ENCODE measurements at places on chromosomes 6 and 20.

- DNase-seq: no peak
Observed at GRCh38 chr6:113082745-113083144, 735.6 kb downstream of the RFPL4B start.

- DNase-seq: peak; percentile 29
Observed at GRCh38 chr20:36461600-36462439, 79.5 kb upstream of the MYL9 start.

DNA sequence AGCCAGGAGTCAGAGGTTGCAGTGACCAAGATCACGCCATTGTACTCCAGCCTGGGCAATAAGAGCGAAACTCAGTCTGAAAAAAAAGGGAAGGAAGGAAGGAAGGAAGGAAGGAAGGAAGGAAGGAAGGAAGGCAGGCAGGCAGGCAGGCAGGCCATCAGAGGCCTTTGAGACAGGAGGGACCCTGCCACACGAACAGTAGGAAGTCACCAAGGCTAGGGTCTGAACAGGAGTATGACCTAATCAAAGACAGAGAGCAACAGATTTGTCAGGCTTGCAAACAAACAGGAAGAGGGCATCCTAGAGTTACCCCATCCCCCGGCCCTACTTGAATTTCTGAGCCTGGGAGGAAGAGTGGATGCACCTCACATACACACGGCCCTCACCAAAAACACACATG is 67.1 kb downstream of the FGD2 start:
- no peak for DNase-seq

GRCh38 chr6:121932076-121932991 is 467.1 kb upstream of the HSF2 start:
- no peak for DNase-seq

GRCh38 chr6:51996296-51996947 is 91.0 kb downstream of the PKHD1 start:
- no peak for DNase-seq

GRCh38 chr6:97885325-97885724 is 602.3 kb upstream of the MMS22L start:
- DNase-seq: no peak

GRCh38 chr6:156822747-156823206 is 45.6 kb downstream of the ARID1B start:
- no peak for DNase-seq

DNA sequence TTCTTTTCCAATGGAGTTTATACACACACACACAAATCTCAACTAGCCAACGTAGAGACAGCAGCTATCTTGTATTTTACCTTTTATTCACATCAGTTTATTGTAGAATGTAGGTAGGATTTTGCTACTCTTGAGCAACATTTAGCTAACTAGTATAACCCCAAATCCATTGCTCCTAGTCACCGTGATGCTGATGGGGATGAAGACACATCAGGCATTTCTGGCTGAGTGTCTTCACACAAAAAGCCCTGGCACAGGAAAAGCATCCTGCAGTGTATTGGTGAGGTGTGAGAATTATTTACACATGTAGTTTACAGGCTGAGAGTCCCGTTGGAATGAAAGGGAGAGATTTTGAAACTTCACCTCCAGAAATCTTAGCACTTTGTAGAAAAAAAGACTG is 65.9 kb upstream of the FBXL4 start:
- no peak for DNase-seq

DNA sequence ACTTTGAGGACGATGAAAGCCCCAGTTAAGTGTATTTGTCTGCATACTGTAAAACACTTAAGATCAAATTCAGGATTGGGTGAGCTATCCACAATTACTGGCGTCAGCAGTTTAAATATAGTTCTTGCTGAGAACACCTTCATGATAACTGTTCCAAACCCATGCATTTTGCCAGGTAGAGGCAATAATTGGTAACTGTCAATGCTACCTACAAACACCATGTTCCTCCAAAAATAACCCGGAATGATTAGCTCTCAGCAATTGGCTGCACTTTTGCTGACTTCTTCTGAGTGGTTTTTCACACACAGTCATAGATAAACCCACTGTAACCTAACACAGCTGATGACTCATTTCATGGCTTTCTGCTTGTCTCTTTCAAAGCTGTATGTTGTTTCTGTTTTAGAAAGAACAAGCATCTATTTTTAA is 1358.6 kb upstream of the GJE1 start:
- DNase-seq: no peak

GRCh38 chr6:111559188-111560097 is 46.2 kb downstream of the TRAF3IP2 start:
- no peak for DNase-seq

- no peak for DNase-seq
Observed at GRCh38 chr6:28816909-28817807, 106.6 kb downstream of the TRIM27 start.

DNA sequence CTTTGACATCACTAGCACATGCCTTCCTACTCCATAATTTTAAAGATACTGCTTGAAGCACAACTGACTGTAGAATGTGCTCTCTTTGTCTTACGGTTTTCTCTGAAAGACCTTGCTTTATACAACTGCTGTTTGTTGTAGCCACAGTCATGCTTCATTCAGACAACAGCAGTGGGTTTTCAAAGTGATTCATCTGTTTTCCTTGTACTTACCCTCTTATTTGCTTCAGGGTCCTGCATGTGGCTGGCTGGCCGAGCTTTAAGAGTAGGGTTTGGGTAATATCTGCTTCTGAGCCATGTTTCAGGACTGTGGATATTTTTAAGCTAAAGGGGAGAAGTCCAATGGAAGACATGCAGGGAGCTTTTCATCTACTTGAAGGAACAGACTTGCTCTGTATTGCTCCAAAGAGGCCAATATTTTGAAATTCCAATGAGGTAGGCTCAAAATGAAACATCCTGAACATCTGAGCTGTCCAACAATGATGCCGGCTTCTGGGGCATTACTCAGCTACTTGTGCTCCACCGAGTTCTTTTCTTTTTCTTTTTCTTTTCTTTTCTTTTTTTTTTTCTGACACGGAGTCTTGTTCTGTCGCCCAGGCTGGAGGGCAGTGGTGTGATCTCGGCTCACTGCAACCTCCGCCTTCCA is 160.2 kb upstream of the SGK1 start:
- DNase-seq: no peak

- no peak for DNase-seq
Observed at GRCh38 chr6:146905181-146905704, 299.0 kb upstream of the STXBP5 start.

DNA sequence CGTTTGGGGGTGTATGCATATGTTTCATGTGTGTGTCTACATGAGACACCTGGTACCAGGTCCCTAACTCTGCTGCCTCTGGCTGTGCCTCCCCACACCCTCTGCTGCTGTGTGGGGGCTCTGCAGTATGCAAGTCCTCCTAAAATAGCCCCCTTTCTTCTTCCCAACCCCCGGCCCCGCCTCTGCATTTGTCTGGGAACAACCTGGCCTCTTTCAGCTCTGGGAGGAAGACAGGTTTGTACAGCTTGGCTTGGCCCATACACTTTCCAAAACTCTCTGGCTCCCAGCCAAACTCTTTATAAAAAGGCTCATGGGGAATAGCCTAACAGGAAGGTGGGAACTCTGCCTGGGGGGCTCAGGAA is 27.1 kb upstream of the EMILIN3 start:
- DNase-seq: no peak

GRCh38 chr6:12001004-12001705 is 11.0 kb upstream of the HIVEP1 start:
- DNase-seq: no peak

DNA sequence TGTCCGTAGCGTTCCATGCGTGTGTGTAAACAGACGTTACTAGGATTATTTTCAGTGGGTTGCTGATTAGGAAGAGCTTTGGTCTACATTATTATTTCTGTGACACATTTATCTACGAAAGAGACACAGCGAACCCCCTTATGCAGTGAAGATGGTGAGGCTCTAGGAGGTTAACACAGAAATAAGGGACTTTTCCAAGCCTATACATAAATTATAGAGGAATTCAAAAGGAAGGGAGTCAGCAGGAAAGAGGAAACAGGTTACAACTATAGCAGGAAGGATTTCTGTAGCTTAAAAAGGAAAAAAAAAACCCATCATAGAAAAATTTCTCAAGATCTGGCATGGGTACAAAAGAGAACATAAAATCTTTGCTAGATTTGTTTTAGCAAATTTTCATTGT is 12.9 kb upstream of the RPS6KA2 start:
- no peak for DNase-seq

DNA sequence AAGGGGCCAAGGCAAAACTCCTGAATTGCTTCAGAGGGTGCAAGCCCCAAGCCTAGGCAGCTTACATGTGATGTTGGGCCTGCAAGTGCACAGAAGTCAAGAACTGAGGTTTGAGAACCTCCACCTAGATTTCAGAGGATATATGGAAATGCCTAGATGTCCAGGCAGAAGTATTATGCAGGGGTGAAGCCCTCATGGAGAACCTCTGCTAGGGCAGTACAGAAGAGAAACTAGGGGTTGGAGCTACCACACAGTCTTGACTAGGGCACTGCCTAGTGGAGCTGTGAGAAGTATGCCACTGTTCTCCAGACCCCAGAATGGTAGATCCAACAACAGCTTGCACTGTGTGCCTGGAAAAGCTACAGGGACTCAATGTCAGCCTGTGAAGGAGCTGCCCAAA is 179.7 kb upstream of the GJE1 start:
- DNase-seq: no peak

DNA sequence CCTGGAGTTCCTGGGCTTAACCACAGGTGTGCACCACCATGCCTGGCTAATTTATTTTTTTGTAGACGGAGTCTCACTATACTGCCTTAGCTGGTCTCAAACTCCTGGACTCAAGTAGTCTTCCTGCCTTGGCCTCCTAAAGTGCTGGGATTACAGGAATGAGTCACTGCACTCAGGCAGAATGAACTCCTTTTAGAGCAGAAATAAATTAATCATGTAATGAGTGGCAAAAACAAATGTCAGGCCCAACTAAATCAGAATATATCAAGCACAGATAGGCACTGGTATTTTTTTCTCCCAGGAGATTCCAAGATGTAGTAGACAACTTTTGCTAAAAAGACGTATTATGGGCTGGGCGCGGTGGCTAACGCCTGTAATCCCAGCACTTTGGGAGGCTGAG is 2.6 kb downstream of the RPS10 start:
- DNase-seq: no peak

GRCh38 chr6:153016846-153017245 is 14.3 kb upstream of the MTRF1L start:
- DNase-seq: no peak

DNA sequence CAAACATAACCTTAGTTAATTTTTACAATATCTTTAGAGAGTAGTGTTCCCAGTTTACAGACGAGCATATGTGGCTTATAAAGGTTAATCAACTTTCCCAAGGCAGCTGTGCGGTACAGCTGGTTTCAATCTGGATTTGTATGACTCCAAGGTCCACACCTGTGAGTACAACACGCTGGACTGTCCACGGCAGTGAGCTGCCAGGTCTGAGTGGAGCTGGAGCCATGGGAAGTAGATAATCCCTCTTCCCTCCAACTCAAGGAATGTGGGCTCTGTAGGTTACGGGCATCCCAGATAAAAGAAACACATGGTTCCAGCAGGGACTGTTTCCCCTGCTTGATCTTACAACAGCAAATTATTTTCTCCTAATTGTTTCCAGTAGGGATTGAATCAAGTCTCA is 102.2 kb downstream of the SOD2 start:
- no peak for DNase-seq

- DNase-seq: no peak
Observed at GRCh38 chr6:53005663-53006250, 10.7 kb upstream of the GSTA4 start.

GRCh38 chr20:51513545-51513944 is 29.0 kb downstream of the NFATC2 start:
- no peak for DNase-seq

- DNase-seq: no peak
Observed at GRCh38 chr20:45993197-45993951, 15.3 kb upstream of the MMP9 start.

DNA sequence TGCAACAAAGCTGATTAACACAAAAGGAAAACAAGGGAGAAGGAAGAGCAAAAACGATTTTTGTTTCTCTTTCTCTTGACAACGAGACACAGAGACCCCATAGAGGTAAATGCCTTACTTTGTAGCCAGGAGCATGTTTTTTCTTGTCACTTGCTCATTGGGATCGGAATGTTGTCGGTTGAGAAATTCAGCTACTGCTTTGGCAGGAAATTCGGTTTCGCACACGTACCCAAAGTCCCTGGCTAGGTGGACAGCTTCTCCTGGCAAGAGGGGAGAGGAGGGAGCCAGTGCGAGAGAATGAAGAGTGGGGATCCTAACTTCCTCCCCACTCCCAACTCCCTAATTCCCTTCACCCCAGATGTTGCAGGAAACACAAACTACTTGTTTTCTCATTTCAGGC is 14.5 kb downstream of the TFAP2A start:
- no peak for DNase-seq

GRCh38 chr6:24332317-24332716 is 25.5 kb downstream of the DCDC2 start:
- no peak for DNase-seq

DNA sequence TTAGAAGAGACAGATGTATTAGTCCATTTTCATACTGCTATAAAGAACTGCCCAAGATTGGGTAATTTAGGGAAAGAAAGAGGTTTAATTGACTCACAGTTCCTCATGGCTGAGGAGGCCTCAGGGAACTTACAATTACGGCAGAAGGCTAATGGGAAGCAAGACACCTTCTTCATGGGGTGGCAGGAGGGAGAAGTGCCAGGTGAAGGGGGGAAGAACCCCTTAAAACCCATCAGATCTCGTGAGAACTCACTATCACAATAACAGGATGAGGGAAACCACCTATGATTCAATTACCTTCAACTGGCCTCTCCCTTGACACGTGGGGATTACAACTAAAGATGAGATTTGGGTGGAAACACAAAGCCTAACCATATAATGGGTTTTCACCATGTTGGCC is 28.9 kb upstream of the PNRC1 start:
- DNase-seq: no peak

- DNase-seq: no peak
Observed at GRCh38 chr6:25637211-25637610, 14.8 kb upstream of the SCGN start.

DNA sequence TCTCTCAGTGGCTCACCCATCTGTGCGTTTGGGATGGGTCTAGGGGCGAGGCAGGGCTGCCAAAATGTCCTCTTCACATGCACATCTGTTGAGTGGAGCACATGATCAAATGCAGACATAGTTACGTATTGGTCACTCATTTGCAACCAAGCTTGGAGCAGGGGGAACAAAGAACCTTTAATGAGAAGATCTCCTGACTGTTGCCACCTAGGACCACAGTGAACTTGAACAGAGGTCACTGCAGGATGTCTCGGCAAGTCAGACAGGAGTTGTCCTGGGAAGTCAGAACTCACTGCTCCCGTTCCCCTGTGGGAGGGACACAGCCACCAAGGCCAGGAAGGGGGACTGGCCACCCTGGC is 73.4 kb downstream of the SSR1 start:
- DNase-seq: no peak

All from effector CD4-positive, alpha-beta T cell (primary cell).